ENCODE measurements at places on chromosomes 11 and 22.

DNA sequence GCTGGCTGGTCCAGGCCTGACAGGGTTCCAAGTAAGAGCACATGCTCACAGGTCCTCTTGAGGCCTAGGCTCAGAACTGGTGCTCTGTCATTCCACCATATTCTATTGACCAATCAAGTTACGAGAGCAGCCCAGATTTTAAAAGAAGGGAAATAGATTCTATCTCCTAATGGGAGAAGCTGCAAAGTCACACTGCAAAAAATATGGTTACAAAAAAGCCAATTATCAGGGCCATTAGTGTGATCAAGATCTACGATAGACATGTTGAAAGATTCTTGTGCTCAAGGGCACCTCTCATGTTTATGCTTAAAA is 96.1 kb downstream of the CD44 start:
- DNase-seq, result no peak

DNA sequence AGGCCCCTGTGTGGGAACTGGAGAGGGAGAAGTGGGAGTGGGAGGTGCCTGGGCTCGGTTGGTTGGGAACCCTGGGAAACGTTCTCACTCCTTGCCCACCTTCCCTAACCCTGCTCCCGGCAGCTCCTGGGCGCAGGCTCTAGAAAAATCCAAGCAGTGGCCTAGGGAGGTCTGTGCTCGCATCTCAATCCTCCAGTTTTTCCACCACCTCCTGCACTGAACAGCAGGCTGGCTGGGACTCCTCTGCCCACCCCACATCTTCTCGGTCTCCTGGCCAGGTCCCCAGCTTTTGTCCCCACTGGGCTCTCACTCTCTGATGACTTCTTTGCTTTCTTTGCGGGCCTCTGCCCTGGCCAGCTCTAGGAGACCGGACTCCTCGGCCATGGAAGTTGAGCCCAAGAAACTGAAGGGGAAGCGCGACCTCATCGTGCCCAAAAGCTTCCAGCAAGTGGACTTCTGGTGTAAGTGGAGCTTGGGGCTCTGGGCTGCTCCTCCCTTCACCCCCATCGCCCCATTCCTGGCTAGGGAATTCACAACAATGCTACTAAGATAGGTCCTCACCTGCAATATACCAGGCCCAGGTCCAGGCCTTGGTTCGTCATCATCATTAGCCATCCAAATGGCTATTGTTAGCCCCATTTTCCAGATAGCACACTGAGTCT is 35.6 kb downstream of the PRDM11 start:
- no peak for DNase-seq

- DNase-seq, result no peak
These were observed 606.8 kb downstream of the NTM start for GRCh38 chr11:131977231-131977630.

GRCh38 chr11:66973956-66974580 is 1.0 kb upstream of the C11orf86 start:
- no peak for DNase-seq

DNA sequence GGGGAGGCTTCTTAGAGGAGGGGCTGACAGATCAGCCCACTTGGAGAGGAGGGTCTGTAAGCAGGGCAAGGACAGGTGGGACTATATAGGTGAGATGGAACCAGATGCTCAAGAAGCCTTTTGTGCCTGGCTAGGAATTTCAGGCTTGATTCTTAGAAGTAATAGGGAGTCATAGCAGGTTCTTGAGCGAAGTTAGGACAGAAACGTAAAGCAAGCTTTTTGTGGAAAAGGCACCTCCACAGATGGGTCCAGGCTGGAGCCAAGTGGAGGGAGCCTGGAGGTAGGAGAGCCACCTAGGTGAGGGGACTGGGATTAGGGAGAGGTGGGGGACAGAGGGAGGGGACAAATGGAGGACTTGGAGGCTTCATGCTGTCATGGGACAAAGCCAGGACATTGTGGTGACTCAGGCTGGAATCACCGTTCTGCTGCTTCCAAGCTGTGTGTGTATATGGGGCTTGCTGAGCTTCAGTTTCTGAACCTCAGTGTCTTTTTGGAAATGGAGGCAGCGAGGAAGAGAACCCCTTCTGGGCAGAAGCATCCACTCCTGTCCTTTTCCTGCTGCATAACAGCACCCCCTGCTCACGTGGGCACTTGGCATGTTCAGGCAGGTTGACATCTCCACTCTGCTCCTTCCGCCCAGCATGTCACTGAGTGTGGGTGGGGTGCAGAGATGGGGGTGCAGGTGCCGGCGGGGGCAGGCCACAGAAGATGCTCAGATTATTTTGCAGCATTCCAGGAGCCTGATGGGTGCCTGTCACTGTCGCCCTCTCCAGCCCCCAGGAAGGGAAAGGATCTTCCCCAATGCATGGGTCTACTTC is 58.0 kb downstream of the MCM5 start:
- DNase-seq, result no peak

DNA sequence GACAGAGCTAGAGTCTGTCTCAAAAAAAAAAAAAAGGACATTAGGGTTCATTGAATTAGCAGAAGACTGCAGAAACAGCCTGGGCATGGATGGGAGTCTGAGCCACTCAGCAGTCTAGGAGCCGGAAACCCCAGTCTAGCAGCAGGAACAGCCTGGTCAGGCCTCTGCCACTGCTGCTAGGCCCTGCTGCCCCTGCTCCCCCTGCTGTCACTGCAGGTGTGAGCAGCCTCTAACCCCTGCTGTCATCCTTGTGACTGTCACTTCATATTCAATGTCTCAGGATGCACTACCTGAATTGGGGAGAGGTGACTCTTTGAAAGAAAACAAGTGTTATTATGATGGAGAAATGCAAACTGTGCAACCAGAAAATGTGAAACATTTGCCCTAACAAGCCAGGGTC is 7.0 kb upstream of the DDX17 start:
- peak; percentile 7 for DNase-seq

- no peak for DNase-seq
These were observed 100.0 kb upstream of the OR4B1 start for GRCh38 chr11:48116437-48117228.

GRCh38 chr11:19393941-19394340 is 153.2 kb upstream of the E2F8 start:
- no peak for DNase-seq

GRCh38 chr22:39664485-39665200 is 94.1 kb downstream of the CACNA1I start:
- peak; percentile 17 for DNase-seq

- no peak for DNase-seq
These were observed 9.5 kb downstream of the H19 start for GRCh38 chr11:1988174-1988573.

GRCh38 chr22:46824344-46824909 is 62.0 kb downstream of the TBC1D22A start:
- no peak for DNase-seq

- no peak for DNase-seq
These were observed 8.0 kb downstream of the NEAT1 start for GRCh38 chr11:65430406-65431217.

- DNase-seq, result no peak
These were observed 3.8 kb downstream of the RIC8A start for GRCh38 chr11:211295-211694.

- no peak for DNase-seq
These were observed 3.5 kb downstream of the OR51B5 start for GRCh38 chr11:5339771-5340322.

DNA sequence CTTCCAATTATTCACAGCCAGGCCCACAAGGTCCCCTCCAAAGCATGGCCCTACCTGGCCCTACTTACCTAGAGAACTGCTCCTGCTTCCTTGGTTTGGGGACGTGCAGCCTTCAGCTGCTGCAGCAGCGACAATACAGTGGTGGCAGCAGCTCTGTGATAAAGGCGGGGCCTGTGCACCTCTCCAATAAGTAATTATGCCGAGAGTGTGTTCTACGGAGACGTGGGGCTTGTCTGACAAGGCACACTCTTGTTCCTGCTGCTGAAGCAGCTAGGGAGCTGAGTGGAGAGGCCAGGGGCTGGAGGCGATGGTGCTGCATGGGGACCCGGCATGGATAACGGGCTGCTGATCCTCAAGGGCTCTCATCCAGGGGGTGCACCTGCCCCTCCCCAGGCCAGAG is 98.0 kb upstream of the THY1 start:
- no peak for DNase-seq

DNA sequence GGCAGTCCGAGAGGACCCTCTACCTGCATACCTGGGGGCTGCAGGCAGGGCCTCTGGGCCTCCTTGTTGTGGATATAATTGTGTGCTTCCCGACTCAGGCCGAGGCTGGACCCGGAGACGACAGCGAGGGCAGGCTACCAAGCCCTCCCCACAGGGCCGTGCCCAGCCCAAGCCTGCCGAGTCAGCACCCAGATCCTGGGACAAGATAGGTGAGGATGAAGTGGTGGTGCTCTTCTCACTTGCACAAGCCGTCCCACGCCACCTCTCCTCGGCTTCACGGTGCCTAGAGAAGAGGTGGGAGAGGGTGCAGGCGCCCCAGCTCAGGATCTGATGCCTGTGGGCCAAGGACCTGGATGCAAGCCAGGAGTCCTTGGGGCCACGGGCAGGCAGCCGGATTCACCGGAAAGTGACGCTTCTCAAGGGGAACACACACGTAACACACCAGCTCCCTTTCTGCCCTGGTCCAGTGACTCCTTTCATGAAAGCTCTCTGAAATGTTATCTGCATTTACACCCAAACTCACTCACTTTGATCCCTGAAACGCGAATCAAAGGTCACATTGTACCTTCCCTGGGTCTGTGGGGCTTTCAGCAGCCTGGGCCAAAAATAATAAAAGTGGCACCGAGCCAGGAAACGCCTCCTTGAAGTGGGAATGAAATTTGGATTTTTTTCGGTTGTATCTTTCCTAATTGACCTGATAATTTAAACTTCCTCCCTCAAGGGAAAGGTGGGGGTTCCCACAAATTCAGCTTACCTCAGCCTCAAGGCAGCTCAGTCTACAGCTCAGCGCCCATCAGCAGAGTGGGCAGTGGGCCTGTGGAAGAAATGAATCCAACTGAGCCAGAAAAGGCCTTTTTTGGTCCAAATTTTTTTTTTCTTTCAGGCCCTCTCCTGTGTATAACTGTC is 1.1 kb upstream of the GNB1L start:
- DNase-seq, result peak; percentile 36

DNA sequence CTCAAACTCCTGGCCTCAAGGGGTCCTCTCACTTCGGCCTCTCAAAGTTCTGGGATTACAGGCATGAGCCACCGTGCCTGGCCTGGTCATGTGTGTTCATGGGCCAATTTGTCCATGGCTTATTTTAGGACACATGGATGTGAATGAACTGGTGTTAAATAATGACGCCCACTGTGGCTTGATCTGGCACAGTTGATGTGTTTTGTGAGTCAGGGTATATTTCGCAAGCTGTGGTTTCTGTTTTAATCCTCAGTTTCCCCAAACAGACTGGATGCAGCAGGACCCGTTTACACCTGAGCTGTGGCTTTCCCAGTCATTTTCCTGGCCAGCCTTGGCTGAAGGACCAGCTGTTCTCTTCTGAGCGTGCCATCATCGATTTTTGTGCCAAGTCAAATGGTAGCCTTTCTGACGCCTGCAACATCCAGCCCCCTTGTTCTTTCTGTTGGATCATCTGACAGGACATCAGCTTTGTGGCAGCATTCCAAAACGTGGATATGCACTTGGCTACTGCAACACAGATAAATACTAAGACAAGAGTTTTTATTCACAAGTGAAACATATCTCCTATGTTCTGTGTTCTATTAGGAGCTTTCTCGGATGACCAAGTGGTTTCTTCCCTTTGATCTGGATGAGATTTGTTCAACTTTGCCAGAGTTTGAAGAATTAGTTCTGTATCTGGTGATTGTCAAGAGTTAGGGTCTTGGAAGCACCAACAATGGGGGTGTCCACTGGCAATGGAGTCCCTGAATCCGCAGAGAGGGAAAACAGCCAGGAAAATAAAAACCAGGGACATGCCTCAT is 40.0 kb upstream of the SEPTIN5 start:
- no peak for DNase-seq

- no peak for DNase-seq
These were observed 53.1 kb downstream of the PACSIN2 start for GRCh38 chr22:42961810-42962209.
